ENCODE measurements at places on chromosomes 5 and 9.

- no peak for DNase-seq
These were observed 72.0 kb upstream of the RAI14 start for GRCh38 chr5:34584165-34584564.

DNA sequence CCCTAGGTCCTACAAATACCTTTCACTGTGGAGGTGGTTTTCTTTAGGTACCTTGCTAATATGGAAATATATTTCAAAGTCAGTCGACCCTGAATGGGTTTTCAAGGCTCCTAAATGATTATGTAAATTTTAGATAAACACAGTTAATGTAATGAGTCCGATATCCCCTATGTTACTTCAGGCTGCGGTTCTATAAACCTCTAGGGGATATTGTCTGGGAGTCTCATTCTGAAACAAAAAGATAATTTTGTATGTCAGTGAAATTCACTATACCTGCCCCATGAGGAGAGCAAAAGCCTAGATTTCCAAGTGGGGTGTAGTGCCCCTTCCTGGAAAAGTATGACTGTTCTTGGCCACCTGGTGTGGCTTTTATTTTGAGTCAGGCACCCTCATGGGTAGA is 377.3 kb downstream of the ICE1 start:
- no peak for DNase-seq

DNA sequence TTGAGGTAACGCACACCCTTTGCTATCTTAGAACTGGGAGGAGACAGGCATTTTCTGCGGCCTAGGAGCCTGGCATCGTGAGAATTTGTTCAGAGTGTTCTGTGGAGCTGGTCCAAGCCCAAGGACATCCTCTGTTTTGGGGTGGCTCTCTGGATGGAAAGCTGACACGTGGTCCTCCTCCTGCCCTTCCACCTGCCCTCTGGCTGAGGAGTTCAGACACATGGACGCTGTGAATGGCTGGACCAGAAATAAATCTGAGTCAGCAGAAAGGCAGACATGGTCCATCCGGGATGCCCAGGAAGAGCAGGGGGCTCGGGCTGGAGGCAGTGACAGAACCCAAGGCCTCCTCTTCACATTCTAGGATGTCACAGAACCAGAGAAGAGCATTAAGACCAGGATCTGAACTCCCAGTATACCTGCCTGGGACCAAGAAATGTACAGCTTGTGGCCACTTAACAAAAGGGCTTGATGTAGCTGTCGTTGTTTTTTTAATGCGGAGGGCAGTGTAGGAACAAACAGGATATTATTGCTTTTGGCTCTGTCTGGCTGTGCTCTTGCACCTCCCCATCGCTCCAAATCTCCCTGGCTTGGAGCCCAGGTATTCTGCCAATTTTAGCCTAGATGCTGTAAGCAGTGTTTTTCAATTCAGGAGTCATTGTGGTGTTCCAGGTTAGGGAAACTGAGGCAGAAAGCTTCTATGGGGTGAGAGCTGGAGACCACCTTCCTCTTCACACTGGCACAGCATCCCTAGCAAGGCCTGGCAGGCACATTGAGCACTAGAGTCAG is 2.4 kb downstream of the CKMT2 start:
- DNase-seq = no peak

GRCh38 chr9:124780060-124780756 is 3.3 kb downstream of the OLFML2A start:
- DNase-seq = no peak

DNA sequence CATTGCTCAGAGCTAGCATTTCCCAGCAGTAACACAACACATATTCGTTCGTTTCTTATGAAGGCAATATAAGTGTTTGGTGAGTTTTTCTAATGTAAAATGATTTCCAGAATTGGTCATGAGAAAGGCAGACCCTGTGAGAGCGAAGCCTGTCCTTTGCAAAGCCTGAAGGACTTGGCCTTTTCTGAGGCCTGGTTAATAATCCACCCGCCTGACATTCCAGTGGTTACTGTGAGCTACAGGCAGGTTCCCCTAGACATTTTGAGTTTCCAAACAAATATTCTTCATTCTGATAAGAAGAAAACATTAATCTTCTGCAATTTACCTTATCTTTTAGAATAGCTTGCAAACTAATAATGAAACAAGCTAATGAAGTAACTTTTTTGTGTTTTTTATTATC is 38.0 kb downstream of the ADAMTS16 start:
- no peak for DNase-seq

- DNase-seq = no peak
These were observed 3.5 kb downstream of the PHF2 start for GRCh38 chr9:93579711-93580516.

DNA sequence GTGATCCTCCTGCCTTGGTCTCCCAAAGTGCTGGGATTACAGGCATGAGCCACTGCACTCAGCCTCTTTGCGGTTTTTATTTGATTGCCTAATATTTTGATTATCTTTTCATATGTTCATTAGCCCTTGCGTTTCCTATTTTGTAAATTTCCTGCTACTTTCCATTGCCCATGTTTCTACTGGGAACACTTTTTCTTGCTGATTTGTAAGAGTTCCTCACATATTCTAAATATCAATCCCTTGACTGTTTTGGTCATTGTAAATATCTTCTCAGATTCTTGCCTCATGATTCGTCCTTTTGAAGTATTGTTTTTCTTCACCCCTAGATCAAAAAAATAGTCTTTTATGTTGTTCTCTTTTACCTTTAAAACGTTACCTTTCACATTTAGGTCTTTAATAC is 37.9 kb upstream of the TTC1 start:
- DNase-seq = no peak
